NCI-H345 (cell line): ENCODE measurements at places on chromosomes 1 and 21.
A peak's percentile ranks its signal among the peaks of the same experiment; 100 is the strongest.

GRCh38 chr21:29657240-29657989 is 282.4 kb downstream of the GRIK1 start:
- no peak for DNase-seq

DNA sequence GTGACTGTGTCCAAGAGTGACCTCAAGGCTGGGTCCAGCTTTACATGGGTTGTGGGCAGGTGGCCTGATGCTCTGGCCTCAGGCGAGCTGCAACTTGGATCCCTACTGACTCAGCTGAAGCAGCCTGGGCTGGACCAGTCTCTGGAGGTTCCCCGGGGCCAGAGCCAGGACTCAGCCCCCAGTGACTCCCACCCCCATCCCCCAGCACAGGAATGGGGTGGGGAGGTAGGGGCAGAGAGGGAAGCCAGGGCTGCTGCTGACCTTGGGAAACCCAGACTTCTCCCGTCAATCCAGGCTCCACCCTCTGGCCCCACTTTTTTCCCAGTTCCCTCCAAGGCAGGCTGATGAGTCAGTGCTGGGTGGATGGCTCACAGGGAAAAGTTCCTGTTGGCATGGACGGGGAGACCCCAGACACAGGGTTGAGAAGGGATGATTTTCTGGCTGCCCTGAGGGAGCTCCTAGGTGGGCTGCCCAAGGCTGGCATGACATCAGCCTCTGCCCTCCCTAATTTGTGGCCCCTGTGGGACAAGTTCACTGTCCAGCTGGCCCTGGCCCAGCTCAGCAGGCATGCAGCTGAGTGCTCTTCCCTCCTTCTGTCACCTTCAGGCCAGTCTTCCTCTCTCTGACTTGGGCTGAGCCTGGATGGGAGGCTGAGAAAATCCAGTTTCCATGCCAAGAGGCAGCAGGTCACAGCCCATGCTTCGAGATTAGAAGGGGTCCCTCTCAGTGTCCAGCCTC is 2.2 kb downstream of the ZC3H12A start:
- no peak for DNase-seq

GRCh38 chr1:1534401-1535154 is 5.8 kb downstream of the TMEM240 start:
- no peak for DNase-seq

DNA sequence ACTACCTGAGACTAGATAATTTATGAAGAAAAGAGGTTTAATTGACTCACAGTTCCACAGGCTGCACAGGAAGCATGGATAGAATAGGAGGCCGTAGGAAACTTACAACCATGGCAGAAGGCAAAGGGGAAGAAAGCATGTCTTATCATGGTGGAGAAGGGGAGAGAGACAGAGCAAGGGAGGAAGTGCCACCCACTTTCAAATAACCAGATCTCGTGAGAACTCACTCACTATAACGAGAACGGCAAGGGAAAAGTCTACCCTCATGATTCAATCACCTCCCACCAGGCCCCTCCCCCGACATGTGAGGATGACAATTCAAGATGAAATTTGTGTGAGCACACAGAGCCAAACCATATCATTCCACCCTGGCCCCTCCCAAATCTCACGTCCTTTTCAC is 4.7 kb upstream of the C21orf91 start:
- no peak for DNase-seq

GRCh38 chr1:36735939-36736730 is 253.4 kb upstream of the CSF3R start:
- DNase-seq = no peak

- peak; percentile 49 for DNase-seq
These were observed 30.7 kb downstream of the VASH2 start for GRCh38 chr1:212981025-212981495.

- no peak for DNase-seq
These were observed 35.2 kb downstream of the RGL1 start for GRCh38 chr1:183840140-183840539.

GRCh38 chr1:245142171-245142798 is 12.5 kb upstream of the KIF26B start:
- DNase-seq = no peak

DNA sequence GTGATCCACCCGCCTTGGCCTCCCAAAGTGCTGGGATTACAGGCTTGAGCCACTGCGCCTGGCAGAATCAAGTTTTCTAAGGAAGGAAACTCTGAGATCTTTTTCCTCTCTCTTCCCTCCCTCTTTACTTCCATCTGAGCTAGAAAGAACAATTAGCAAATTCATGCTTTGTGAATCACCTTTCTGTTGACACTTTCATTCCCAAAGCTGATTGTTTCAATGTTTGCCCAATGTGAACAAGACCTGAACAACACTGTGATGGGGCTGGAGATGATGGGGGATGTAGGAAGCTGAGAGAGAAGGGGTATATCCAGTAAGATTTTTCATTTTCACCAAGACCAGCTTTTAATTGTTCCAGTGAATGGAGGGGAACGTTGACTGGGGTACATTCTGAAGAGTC is 5.7 kb upstream of the TENT5B start:
- no peak for DNase-seq

- no peak for DNase-seq
These were observed 57.7 kb downstream of the EVA1C start for GRCh38 chr21:32470206-32470605.

- DNase-seq = no peak
These were observed 43.4 kb upstream of the HSD3B1 start for GRCh38 chr1:119463569-119463968.

DNA sequence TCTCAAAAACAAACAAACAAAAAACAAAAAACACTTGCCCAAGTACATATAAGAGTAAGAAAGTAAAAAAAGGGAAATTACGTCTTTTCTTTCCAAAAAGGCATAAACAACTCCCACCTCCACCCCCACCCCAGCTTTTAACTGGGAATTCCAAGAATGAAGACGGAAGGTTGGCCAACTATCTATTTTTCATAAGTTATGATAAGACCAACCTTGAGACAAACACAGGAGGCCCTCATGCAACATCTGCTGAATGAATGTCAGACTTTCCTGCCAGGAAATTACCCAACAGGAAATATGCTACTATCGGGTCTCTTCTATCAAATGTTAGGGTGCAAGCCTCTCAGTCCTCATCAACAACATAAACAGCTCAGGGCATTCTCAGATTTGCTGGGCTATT is 1.9 kb downstream of the BSDC1 start:
- DNase-seq = no peak

DNA sequence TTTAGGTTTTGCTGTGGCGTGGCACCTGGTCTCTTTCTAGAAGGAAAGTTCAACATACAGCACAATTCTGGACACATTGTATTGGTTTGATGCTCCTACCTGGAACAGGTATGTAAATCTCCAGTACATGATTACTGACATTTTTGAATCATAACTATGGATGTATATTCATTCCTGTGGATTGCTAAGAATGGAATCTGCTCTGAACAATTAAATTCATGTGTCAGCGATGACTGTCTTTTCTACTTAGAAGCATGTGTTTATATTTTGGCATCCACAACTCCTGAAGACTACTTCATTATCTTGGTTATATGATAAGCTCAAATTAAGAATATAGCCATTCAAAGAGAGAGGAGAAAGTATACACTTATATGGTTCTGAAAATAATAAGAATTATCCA is 291.8 kb downstream of the CHRM3 start:
- no peak for DNase-seq

DNA sequence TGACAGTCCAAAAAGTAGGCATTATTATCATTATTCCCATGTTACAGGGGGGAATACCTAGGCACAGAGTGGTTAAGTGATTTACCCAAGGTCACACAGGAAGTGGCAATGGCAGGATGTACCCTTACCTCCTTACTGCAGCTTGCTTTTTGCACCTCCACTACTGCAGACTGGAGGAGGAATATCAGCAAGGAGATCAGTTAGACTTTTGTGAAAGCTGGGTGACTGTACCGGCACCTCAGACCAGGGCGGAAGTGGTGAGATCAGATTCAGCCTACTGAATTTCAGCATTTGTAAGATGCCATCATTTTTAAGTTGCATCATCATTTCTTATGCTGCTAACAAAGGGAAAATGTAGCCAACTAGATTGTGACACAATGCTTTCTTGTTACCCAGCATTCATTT is 4.5 kb downstream of the ADARB1 start:
- no peak for DNase-seq

DNA sequence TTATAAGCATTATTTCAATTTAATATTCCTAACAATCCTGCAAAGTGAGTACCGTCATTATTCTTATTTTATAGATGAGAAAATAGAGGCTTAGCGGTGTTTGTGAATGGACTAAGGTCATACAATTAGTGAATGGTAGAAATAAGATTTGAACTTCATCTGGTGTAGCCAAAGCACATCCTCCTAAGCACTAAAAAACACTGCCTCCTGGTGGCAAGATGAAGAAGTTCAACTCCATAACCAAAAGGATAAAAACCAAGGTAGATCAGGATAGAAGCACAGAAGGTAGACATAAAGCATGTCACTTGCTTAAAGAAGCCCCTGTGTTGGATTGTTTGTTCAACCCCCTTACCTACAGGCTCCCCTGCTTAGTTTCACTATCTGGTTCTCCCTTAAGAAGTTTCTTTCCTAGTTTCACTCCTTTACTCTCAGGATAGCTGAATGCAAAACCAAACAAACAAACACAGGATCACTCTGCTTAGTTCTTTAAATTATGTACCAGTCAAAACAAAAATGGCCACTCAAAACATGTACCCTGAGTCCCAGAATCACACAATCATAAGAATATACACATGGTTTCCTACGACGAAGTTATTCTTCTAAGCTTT is 12.7 kb upstream of the AIM2 start:
- DNase-seq = no peak
